ENCODE measurements at places on chromosomes 2 and 18. TPM values are rescaled to one million over a fixed set of nuclear protein-coding genes. Genes with fewer than 3 reads are reported as not detected.

Gene ASB18
- not detected for total RNA-seq

Gene WDR54
- 18.4 TPM for total RNA-seq

Gene CEBPZOS
- total RNA-seq, result 33.1 TPM

Gene MBD2
- total RNA-seq, result 132 TPM

Gene FSHR
- not detected for total RNA-seq
